ENCODE measurements at places on chromosomes 7 and 10.

DNA sequence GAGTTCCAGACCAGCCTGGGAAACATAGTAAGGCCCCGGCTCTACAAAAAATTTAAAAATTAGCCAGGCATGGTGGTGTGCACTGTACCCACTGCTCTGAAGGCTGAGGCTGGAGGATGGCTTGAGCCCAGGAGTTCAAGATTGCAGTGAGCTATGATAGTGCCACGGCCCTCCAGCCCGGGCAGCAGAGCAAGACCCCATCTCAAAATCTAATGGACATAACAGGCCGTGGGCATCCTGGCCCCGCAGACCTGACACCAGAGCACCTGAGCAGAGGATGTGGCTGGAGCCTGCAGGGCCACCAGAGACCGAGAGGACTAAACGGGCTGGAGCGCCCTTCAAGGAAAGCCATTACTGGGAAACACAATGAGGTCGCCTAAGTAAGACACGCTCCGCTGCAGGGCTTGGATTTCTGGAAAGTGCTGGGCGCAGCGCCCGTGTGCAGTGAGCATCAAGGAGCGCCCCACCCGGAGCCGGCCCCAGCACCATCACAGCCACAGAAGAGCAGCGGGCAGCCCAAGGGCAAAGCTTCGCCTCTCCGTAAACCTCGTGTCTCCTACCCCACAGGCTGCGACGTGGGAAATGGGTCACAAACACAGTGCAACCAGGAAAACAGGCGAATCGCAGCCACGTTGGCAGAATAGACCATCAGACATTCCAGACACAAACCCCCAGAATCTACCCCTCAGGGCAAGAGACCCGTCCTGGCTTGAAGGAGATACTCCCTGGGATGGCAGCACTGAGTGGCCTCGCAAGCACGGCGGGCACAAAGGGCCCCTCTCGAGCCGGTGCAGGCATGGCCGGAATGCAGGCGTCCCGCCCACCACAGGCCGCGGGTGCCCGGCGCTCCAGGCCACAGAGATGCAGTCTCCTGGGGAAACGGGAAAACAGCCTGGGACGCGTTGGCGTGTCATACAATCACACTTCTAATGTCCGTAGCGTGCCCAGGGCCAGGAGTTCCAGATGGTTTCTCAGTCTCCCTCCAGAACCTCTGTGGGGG lies 4.9 kb downstream of the RADIL start:
- DNase-seq: no peak

DNA sequence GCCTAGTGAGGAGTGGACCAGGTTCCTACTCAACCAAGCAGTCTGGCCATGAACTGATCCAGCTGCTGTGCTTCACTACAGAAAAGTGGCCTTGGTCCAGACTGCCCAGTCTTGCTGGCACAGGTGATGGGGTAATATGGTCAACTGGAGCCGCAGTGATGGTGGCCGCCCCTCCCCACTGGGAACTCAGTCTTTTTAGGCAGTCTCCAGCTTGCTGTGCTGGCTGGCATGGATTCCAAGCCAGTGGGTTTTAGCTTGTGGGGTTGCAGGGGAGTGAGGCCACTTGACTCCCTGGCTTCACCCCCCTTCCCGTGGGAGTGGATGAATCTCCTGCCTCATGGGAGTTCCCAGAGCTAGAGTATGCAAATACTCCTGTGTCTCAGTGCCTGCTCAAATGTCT lies 52.7 kb upstream of the CDK6 start:
- no peak for DNase-seq

GRCh38 chr7:140215281-140215680 lies 38.5 kb upstream of the KDM7A start:
- no peak for DNase-seq

- no peak for DNase-seq
These were observed 82.0 kb downstream of the GRK5 start for GRCh38 chr10:119289227-119289920.

DNA sequence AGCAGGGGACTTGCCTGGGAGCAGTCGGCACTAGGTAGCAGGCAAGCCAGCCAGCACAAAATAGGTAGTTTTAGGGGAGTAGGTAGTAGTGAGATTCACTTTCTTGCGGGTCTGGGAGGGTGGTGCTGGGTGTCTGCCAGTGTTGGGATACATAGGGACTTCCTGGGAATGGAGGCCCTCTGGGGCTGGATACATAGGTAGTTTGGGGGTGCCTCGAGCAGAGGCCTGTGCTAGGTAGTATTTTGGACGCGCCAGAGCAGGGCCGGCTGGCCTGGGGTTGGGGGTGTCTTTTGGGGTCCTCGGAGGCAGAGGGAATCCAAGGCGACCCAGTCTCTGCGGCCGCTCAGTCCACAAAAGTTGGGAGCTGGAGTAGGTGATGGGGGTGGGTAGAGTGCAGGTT lies 2.0 kb upstream of the HOXA3 start:
- no peak for DNase-seq

- DNase-seq: peak; percentile 85
These were observed 115.1 kb upstream of the MEOX2 start for GRCh38 chr7:15801551-15801950.

GRCh38 chr7:157312941-157313340 lies 23.9 kb upstream of the DNAJB6 start:
- DNase-seq: no peak

DNA sequence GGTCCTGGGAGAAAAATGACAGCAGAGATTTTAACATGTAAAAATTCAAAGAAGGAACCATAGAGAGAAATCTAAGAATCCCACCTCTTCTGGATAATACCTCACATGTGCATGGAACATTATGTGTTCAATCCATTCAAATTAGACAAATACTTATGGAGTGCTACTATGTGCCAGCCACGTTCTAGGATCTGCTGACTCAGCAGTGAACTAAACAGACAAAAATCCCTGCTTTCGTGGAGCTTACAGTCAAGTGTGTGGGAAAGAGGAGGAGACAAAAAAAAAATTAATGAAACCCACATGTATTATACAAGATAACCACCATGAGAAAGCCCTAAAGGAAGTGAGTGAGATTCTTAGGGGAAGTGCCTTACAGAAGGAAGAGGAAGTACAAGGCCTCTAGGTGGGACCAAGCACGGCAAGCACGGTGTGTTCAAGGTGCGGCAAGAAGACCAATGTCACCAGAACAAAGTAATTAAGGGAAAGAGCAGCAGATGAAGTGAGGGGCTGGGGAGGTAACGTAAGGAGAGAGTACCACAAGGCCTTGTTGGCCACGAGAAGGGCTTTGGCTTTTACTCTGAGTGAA lies 71.0 kb downstream of the SLC25A13 start:
- no peak for DNase-seq

- peak; percentile 87 for DNase-seq
These were observed 45.5 kb downstream of the NOD1 start for GRCh38 chr7:30433082-30433481.

GRCh38 chr10:11317936-11318670 lies 293.3 kb downstream of the USP6NL start:
- no peak for DNase-seq

GRCh38 chr7:38393874-38394273 lies 120.4 kb upstream of the TARP start:
- no peak for DNase-seq

DNA sequence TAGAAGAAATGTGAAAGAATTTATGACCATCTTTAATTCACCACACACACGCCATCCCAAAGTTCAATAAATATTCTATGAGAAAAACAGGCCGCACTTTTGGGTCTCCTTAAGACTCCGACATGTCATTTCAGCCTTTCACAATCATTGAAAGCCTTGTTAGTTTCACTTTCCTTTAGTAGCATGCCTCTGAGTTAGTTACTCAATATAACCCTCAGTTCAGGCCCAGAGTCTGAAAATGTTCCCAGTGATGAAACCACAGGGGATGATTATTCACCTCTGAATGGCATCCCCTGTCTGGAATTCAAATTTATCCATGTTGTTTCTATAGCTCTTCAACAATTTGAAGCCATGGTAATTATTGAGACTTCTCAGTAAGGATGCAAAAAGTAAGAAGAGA lies 278.1 kb upstream of the NRP1 start:
- peak; percentile 87 for DNase-seq

- no peak for DNase-seq
These were observed 19.6 kb downstream of the SEMA3E start for GRCh38 chr7:83629117-83629880.

DNA sequence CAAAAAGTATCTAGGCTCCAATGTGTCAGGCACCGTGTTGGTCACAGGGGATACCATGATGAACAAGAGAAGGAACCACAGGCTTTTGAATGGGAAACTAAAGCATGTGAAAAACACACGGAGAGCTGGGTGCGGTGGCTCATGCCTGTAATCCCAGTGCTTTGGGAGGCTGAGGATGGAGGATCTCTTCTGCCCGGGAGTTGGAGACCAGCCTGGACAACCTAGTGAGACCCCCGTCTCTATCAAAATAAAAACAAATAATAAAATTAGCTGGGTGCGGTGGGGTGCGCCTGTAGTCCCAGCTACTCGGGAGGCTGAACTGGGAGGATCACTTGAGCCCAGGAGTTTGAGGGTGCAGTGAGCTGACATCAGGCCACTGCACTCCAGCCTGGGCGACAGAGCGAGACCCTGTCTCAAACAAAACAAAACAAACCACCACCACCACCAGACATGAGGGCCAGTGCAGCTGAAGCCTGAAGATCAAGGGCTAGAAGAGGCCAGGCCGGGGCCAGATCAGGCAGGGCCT lies 611 bp upstream of the COPS6 start:
- DNase-seq: no peak

DNA sequence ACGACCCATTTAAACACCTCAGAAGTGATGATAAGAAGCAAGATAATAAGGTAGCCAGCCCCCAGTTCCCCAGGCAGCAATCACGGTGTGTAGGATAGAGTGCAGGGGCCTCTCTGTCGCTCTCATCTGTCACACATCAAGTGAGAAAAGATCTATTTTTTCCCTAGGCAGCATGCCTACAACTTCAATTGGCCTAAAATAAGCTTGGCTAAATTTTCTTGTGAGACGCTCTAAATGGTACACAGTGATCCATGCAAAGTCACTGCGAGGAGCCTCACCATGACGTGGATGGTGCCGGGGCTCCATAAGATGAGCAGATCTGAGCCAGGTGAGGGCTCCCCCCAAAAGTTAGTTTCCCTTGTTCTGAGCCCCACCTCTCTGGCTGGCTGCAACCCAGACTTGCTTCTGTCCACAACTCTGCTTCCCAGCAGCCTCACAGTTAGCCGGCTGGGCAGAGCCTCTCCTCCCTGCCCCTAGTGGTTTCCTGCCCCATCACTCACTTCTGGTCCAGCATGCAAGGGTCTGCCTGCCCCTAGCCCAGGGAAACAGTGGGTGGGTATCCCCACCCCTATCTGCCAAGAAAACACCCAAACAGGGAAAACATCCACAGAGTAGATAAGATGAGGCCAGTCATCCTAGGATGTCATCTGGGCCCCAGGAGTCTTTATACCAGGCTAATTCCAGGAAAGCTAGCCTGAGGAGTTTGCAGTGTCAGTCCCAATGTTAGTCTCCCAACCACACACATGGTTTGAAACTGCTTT lies 342.1 kb downstream of the GRID1 start:
- no peak for DNase-seq

DNA sequence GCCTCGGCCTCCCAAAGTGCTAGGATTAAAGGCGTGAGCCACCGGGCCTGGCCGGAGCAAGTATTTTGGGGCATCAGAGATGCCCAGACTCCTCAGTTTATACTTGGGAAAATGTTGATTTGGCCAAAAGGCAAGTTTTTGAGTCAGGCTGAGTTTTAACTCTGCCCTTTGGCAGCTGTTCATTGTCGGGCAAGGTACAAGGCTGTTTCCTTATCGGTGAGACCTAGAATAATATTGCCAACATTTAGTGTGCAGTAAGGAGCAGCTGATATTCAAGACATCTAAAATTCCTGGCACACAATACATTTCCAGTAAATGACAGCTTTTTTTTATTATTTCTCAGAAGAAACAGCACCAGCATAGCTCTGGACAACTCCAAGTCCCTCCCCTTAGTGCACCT lies 147.6 kb upstream of the C7orf33 start:
- no peak for DNase-seq

DNA sequence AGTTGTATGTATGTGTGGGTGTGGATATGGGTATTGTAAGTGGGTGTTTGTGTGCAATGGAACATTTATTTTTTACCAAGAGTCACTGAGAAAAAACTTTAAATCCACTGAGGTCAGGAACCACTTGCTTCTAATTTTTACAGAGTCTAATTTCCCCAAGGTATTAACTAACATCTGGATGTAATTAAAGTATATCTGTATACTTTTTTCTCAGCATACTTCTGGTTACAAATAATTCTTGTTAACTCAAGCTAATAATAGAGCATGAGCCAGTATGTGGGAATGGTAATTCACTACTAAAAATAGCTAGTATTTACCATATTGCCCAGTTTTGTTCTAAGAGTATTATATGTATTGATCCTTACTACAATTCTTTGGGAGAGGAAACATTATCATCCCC lies 24.6 kb upstream of the STEAP4 start:
- DNase-seq: no peak

DNA sequence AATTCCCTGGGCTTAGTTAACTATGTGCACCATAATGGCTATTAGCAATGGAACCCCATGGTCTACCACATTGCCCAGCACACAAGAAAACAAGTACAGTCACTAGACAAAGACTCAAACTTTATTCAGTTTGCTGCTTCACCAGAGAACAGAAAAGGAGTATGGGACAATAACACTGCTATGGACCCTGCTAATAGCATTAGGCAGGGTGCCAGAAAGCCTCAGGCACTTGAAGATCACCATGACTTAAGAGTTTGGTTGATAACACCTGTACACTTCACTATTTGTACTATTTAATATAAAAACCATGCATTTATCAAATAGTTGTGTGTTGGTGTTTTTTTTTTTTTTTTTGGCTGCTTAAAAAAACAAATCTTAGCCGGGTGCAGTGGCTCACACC lies 159.6 kb downstream of the KMT2E start:
- no peak for DNase-seq

DNA sequence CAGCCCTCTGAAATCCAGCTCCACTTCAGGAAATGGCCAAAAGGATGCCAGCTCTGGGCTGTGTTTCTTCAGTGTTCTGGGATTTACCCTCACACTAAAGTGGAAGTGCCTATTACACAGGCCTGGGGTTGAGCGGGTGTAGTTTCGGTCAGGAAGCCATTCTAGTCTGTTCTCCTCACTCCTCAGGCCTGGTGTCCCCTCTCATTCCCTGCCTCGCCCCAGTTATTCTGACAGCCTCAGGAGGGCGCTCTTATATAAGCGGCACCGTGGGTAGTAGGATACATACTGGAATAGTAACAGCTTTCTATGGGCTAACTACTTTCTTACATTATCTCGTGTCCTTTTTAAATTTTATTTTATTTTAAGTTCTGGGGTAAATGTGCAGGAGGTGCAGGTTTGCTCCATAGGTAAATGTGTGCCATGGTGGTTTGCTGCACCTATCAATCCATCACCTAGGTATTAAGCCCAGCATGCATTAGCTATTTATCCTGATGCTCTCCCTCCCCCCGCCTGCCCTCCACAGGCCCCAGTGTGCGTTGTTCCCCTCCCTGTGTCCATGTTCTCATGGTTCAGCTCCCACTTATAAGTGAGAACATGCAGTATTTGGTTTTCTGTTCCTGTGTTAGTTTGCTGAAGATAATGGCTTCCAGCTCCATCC lies 12.2 kb upstream of the LGI1 start:
- peak; percentile 20 for DNase-seq

DNA sequence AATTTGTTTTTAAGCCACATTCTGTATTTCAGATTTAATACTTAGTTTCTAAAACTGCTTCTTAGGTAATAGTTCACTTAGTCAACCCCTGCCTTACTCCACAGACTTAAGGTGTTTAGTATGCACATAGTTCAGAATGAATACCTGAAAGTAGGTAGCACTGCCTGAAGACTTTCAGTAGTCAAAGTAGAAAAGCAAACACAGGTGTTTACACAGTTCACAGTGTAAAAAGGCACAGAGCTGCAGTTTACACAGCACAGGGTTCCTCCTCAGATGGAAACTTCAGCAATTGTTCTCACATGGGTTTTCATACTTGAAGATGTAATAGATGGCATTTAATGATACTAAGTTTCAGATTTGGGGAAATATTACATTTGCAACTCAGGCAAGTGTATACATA lies 3.1 kb upstream of the PKD1L1 start:
- no peak for DNase-seq

Data from AG10803 (cell line).